ENCODE measurements at places on chromosomes 2 and 18.

- DNase-seq, result peak; percentile 32
Observed at GRCh38 chr2:164922134-164922533, 33.2 kb downstream of the SLC38A11 start.

GRCh38 chr2:159155320-159155719 is 131.2 kb downstream of the WDSUB1 start:
- DNase-seq, result no peak

DNA sequence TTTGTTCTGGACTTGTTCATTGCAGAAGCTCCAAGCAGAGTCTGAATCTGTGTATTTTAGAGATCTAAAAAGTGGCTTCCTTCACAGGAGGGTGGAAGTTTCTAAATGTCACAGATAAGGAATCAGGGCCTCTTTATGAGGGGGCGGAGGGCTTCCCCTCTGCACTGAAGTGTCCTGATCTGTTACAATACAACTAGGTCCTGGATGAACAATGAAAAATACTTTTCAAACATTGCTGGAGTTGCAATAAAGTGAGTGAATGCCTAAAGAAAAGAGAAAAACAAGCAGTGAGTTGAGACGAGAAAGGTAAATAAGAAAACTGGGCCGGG is 179.3 kb upstream of the HDAC4 start:
- DNase-seq, result no peak

- peak; percentile 89 for DNase-seq
Observed at GRCh38 chr2:239225871-239226561, 174.8 kb downstream of the HDAC4 start.

DNA sequence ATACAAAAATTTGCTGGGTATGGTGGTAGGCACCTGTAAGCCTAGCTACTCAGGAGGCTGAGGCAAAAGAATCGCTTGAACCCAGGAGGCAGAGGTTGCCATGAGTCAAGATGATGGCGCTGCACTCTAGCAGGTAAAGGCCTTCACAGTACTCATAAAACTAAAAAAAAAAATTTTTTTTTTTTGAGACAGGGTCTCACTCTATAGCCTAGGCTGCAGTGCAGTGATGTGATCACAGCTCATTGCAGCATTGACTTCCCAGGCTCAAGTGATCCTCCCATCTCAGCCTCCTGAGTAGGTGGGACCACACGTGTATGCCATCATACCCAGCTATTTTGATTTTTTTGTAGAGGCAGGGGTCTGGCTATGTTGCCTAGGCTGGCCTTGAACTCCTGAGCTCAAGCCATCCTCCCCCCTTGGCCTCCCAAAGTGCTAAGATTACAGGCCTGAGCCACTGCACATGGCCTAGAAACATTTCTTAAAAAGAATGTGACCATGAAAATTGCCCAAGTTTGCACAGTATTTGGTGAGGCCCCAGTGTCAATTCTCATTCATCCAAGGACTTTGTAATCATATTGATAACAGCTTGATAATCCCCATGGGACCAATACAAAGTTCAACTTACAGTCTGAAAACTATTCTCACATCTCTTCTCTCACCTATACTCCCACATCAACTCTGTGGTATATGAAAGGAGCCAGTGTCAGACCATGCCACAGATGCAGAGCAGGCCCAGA is 64.2 kb upstream of the MYCN start:
- no peak for DNase-seq

GRCh38 chr2:74201596-74201995 is 3.2 kb downstream of the MTHFD2 start:
- peak; percentile 54 for DNase-seq

- peak; percentile 21 for DNase-seq
Observed at GRCh38 chr2:135960656-135961551, 24.5 kb downstream of the DARS1 start.

- DNase-seq, result peak; percentile 77
Observed at GRCh38 chr2:226607379-226607778, 192.2 kb downstream of the IRS1 start.

DNA sequence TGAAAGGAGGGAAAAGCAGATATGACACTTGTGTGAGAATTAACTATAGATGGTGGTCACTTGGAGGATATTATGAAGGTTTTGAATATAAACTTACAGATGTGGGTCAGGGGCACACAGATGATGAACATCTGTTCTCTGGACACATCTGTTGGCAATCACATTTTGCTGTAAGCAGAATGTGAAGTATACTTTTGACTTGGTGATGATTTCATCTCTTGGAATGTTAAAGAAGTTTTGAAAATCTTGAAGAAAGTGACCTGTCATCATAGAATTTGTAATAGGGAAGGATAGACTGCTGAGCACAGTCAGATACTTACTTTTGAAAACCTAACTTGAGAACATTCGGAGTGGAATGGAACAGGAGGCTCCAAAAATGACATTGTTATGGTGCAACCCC is 40.2 kb downstream of the PIKFYVE start:
- peak; percentile 58 for DNase-seq

DNA sequence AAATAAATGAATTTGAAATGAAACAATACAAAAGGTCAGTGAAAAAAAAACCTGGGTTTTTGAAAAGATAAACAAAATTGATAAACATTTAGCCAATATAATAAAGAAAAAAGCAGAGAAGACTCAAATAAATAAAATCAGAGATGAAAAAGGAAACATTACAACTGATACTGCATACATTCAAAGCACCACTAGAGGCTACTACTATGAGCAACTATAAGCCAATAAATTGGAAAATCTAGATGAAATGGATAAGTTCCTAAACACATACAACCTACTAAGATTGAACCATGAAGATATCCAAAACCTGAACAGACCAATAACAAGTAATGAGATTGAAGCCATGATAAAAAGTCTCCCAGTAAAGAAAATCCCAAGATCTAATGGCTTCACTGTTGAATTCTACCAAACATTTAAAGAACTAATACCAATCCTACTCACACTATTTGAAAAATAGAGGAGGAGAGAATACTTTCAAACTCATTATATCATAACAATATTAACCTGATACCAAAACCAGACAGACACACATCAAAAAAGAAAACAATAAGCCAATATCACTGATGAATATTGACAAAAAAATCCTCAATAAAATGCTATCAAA is 80.8 kb upstream of the CERS6 start:
- peak; percentile 6 for DNase-seq

GRCh38 chr2:239500574-239501550 is 100.0 kb upstream of the HDAC4 start:
- no peak for DNase-seq

- DNase-seq, result no peak
Observed at GRCh38 chr2:6937157-6937556, 19.9 kb downstream of the RNF144A start.

- DNase-seq, result no peak
Observed at GRCh38 chr18:34281290-34281689, 56.6 kb upstream of the NOL4 start.

GRCh38 chr2:155350783-155351580 is 652.5 kb downstream of the KCNJ3 start:
- DNase-seq, result no peak

DNA sequence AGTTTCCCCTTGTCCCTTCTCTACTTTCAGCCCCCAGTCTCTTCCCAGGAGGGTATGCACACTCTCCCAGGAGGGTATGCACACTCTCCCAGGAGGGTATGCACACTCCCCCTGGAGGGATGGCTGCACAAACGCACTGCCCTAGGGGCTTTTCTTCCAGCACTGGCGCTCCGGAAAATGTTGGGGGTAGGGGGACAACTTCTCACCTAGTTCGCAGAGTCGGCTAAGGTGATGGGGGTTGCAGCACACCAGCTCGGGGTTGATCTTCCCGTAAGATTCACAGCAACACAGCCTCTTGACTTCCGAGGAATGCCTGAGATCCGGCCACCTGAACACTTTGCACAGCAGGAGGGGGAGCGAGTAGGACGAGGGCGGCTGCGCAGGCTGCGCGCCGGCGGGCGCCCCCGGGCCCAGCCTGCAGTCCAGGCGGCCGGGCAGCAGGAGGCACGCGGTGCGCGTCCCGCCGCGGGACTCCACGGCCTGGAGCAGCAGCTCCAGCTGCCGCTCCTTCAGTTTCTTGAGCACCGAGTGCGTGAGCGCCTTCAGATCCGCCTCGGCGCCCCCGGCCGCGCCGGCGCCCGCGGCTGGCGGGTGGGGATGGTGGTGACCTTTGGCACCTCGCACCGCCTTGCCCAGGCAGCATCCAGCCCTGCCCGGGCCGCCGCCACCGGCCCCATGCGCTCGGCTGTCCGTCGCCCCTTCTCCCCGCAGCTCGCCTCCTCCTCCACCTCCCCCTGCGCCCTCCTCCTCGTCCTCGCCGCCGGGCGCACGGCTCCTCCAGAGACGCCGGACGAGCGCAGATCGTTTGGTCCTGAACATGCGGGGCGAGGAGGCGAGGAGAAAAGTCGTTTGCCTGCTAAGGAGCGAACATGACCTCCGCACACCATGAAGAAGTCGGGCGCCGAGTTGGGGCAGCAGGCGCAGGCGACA is 894 bp downstream of the SMAD7 start:
- DNase-seq, result no peak

DNA sequence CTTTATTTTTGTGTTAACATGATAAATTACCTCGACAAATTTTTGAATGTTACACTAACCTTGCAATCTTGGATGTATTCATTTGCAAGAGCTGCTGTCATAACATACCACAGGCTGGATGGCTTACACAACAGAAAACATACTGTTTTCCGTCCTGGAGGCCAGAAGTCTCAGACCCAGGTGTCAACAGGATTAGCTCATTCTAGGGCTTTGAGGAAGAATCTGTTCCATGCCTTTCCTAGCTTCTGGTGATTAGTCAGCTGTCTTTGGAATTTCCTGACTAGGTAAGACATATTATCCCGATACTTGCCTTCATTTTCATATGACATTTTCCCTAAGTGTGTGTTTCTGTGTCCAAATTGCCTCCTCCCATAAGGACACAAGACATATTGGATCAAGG is 188.6 kb upstream of the CDH19 start:
- DNase-seq, result peak; percentile 44

GRCh38 chr2:963876-964275 is 13.2 kb downstream of the SNTG2 start:
- no peak for DNase-seq

- no peak for DNase-seq
Observed at GRCh38 chr18:62558015-62558663, 35.3 kb downstream of the ZCCHC2 start.

GRCh38 chr2:143128681-143129580 is at the start of gene ARHGAP15:
TSS of gene ARHGAP15 (plus strand) at chr2:143129419.
- no peak for DNase-seq

DNA sequence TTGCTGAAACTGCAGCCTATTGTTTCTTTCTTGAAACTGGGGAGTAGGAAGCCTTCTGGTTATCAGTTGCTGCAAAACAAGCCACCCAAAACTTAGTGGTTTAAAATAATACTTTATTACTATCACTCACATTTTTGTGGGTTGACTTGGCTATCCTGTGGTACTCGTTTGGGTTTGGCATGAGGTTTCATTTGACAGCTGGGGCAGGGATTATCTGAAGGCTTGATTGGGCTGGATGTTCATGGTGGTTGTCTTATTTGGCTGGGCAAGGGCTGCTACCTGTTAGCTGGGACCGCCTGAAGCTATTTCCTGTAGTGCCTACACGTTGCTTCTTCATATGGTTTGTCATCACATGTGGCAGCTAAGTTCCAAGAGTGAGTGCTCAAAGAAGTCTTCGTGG is 122.3 kb downstream of the PLCL1 start:
- no peak for DNase-seq

- DNase-seq, result no peak
Observed at GRCh38 chr2:105034170-105034569, 3.7 kb upstream of the MRPS9 start.

DNA sequence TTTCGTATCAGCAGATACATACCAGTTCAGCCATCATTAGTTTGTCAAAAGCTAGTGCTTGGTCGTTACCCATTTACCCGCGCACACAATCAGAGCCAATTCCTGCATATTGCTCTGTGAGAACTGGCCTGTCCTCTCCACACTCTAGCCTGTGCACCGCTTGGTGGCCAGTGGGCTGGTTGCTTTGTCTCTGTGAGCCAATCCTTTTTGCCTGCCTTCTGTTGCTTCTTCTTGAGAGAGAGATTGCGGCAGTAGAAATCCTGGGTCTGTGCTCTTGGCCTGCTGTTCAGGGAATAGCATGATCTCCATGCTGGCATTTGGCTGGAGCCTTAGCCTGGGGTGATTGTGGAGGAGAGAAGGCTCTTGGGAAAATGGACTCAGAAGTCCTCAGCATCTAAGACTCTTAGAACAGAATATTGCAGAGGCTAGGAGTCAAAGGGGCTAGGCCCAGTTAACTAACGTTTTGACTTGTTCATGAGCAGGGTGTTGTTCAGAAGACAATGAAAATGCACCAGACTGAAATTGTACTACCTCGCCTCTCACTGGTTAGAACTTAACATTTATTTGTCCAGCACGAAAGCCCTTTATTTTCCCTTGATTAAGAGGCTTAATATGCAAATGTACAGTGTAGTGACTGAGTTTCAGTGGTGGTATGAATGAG is 37.1 kb downstream of the MAP4K4 start:
- no peak for DNase-seq

DNA sequence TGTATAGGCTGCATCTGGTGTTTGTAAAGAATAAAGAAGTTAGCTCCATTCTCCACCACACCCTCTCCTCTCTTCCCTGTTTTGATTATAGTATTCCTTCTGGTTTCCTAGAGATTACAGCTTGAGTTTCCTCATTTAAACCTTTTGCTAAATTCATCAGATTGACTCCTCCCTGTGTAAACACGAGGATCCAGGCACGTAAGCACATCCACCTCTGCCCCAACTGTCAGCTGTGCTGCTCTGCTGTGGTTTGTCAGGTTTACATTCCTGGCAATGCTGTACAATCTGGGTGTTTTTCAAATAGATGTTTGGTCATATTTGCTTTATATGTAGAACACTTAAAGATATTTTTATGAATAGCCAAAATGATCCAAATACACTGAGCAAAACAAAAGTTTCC is 302.8 kb downstream of the PTGR3 start:
- DNase-seq, result peak; percentile 12

- peak; percentile 74 for DNase-seq
Observed at GRCh38 chr18:63936156-63936931, 12.8 kb upstream of the HMSD start.

- DNase-seq, result peak; percentile 65
Observed at GRCh38 chr2:42196403-42197267, 27.5 kb downstream of the EML4 start.

- no peak for DNase-seq
Observed at GRCh38 chr2:148298196-148298595, 277.3 kb downstream of the MBD5 start.
